ENCODE measurements at places on chromosomes 6 and 20.

DNA sequence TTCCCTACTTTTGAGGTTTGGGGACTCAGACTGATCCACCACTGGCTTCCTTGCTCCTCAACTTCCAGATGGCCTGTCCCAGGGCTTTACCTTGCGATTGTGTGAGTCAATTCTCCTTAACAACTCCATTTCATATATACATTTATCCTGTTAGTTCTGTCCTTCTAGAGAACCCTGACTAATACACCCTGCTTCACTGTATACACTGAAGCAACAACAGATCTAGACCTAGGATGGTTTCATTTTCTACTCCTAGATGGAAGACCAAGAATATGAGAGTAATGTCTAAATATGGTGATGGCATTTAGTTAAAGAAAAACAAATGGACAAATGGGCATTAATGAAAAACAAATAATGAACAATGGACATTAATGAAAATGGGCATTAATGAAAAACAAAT lies 225.6 kb downstream of the LMBRD1 start:
- DNase-seq: no peak
- H3K27me3 ChIP-seq: no peaks in the 10 kb centered on the region
- H3K4me3 ChIP-seq: no peak overlapping the region
- no peaks in the 10 kb centered on the region for H3K36me3 ChIP-seq
- H3K27ac ChIP-seq: no peak overlapping the region
- H3K4me1 ChIP-seq: no peaks in the 10 kb centered on the region

- no peak for DNase-seq
- no peaks in the 10 kb centered on the region for H3K36me3 ChIP-seq
- H3K27ac ChIP-seq: no peak overlapping the region
- H3K27me3 ChIP-seq: no peaks in the 10 kb centered on the region
These were observed 58.9 kb downstream of the SASH1 start for GRCh38 chr6:148401571-148401970.

- no peaks in the 10 kb centered on the region for H3K4me1 ChIP-seq
- no peak overlapping the region for H3K27ac ChIP-seq
- H3K27me3 ChIP-seq: peaks cover 31% of the 10 kb centered on the region
- H3K4me3 ChIP-seq: no peak overlapping the region
- DNase-seq: peak; percentile 51
These were observed 102.5 kb downstream of the TAF4 start for GRCh38 chr20:61963149-61963548.

DNA sequence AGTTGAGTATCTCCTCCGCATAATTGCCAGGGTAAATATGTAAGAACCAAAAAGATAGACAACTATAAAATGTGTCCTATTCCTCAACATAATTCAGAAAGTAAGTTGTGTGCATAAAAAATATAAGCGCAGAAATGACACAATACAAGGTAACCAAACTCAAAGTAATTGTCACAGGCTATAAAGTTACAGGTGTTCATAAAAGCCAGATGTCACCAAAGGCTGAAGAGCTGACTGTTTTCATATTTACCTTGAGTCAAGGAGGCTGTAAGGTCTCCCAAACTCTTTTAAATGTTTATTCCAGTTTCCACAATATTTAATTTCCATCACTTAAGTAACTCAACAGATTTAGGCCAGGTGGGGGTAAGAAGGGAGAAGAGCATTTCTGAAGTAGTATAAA lies 192.2 kb upstream of the MARCKS start:
- DNase-seq: no peak
- no peaks in the 10 kb centered on the region for H3K27me3 ChIP-seq
- peaks cover 21% of the 10 kb centered on the region for H3K4me1 ChIP-seq
- no peaks in the 10 kb centered on the region for H3K36me3 ChIP-seq
- H3K4me3 ChIP-seq: no peak overlapping the region

DNA sequence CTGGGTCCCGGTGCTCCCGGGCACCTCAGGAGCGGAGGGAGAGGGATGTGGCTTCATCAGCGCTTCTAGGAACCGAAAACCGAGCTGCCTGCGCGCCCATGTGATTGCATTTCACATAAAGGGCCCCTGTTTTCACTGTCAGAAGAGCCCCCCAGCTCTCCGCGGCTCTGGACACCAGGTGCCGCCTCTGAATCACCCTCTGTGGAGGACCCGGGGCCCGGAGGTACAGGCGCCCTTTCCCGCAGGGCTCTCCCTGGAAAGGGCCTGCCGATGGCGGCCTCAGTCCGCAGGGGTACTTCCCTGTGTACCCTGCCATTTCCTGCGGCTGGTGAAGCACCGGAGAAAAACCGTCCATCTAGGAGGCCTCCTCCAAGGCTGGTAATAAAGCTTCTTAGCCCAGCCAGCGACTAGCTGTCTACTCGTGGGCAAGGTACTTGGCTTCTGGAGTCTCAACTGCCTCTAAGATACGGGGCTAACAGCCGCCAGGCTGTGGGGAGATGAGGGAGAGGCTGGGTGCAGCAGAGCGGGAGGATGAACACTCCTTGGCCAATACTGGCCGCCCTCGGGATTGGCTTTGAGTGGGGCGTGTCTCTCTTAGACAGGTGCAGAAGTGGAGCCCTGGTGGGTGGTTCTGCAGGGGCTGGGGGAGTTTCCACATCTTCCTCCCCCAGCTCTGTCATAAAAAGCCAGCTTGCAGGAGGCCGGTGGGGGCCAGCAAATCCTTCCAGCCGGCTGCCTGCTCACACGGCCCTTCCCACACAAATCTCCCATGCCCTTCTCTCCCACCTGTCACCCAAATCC lies 1.6 kb downstream of the PPP1R16B start:
- H3K27ac ChIP-seq: peak overlapping the region; percentile 98
- H3K27me3 ChIP-seq: peaks cover 26% of the 10 kb centered on the region
- peak; percentile 83 for DNase-seq

DNA sequence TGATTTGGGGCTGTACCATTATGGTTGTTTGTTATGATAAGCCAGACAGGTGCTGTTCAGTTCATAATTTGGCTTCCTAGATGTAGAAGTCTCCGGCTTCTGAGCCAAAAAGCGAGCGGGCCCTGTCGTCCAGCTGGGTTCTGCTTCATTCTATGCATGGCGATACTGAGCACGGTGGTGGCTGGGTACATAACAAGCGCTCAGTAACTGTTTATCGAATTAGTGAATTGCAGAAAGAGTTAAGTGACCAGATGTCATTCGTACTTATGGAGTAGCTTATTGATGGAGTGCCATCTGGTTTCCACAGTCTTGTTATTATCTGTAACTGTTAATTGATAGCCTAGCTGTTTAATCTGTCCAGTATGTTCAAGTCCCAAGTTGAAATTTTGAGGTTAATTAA lies 85.0 kb downstream of the DTD1 start:
- H3K27me3 ChIP-seq: no peaks in the 10 kb centered on the region
- H3K27ac ChIP-seq: no peak overlapping the region
- DNase-seq: no peak
- H3K4me3 ChIP-seq: no peak overlapping the region
- no peaks in the 10 kb centered on the region for H3K4me1 ChIP-seq

GRCh38 chr6:22468256-22468965 lies 101.0 kb upstream of the HDGFL1 start:
- H3K4me1 ChIP-seq: peaks cover 3% of the 10 kb centered on the region
- H3K27me3 ChIP-seq: no peaks in the 10 kb centered on the region
- no peak for DNase-seq

DNA sequence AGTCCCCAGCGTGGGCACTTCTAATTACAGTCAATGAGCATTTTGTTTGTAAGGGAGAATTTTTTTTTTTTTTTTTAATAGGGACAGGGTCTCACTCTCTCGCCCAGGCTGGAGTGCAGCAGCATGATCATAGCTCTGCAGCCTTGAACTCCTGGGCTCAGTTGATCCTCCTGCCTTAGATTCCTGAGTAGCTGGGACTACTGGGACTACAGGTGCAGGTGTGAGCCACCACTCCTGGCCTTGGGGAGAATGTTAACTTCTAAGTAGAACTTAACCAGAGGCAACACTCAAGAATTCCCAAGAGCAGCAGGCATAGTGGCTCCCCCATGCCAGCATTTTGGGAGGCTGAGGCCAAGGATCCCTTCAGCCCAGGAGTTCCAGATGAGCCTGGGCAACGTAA lies 52.9 kb upstream of the ZNF217 start:
- no peak overlapping the region for H3K4me3 ChIP-seq
- H3K27me3 ChIP-seq: no peaks in the 10 kb centered on the region
- H3K36me3 ChIP-seq: no peaks in the 10 kb centered on the region
- no peak for DNase-seq
- no peak overlapping the region for H3K27ac ChIP-seq

- H3K36me3 ChIP-seq: no peaks in the 10 kb centered on the region
- H3K4me1 ChIP-seq: no peaks in the 10 kb centered on the region
- H3K4me3 ChIP-seq: no peak overlapping the region
- no peaks in the 10 kb centered on the region for H3K27me3 ChIP-seq
- DNase-seq: no peak
These were observed 29.2 kb upstream of the SSR1 start for GRCh38 chr6:7341989-7342742.

GRCh38 chr6:29628419-29629281 lies 4.3 kb downstream of the GABBR1 start:
- H3K4me1 ChIP-seq: peaks cover 81% of the 10 kb centered on the region
- H3K27ac ChIP-seq: peak overlapping the region; percentile 81
- H3K4me3 ChIP-seq: peak overlapping the region; percentile 60
- H3K36me3 ChIP-seq: no peaks in the 10 kb centered on the region
- H3K27me3 ChIP-seq: no peaks in the 10 kb centered on the region
- DNase-seq: peak; percentile 90

GRCh38 chr6:42401613-42401951 lies 50.1 kb downstream of the TRERF1 start:
- no peaks in the 10 kb centered on the region for H3K27me3 ChIP-seq
- DNase-seq: no peak
- H3K4me3 ChIP-seq: no peak overlapping the region
- peaks cover 51% of the 10 kb centered on the region for H3K4me1 ChIP-seq
- no peak overlapping the region for H3K27ac ChIP-seq
- no peaks in the 10 kb centered on the region for H3K36me3 ChIP-seq

DNA sequence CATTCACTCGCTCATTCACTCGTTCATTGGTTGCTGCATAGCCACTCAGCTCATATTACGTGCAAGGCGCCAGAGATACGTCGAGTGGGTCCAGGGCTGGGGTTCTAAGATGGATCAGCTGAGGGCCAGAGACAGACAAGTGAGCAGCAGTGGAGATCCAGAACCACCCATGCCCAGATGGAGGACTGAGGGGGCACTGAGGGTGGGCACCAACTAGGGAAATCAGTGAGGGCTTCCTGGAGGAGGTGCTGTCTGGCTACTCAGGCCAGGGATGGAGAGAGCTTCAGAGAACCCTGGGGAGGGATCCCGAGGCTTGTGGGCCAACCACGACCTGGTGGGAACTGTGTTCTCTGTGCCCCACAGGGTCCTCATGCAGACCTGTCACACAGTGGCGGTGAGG lies 364 bp upstream of the SPDEF start:
- no peaks in the 10 kb centered on the region for H3K27me3 ChIP-seq
- no peaks in the 10 kb centered on the region for H3K36me3 ChIP-seq
- no peaks in the 10 kb centered on the region for H3K4me1 ChIP-seq
- H3K27ac ChIP-seq: no peak overlapping the region
- no peak overlapping the region for H3K4me3 ChIP-seq

GRCh38 chr6:111540681-111541025 lies 57.6 kb upstream of the REV3L start:
- peaks cover 7% of the 10 kb centered on the region for H3K4me1 ChIP-seq
- no peak overlapping the region for H3K27ac ChIP-seq
- H3K4me3 ChIP-seq: no peak overlapping the region
- H3K36me3 ChIP-seq: no peaks in the 10 kb centered on the region

DNA sequence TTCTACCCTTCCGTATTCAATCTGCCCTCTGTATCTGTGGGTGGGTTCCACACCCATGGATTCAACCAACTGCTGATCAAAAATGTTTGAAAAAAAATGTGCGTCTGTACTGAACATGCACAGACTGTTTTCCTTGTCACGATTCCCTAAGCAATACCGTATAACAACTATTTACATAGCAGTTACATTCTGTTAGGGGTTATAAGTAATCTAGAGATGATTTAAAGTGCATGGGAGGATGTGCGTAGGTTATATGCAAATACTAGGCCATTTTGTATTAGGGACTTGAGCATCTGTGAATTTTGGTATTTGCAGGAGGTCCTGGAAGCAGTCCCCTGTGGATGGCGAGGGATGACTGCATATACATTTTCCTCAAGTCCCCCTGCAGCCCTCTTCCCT lies 486.9 kb downstream of the PREX1 start:
- no peak overlapping the region for H3K27ac ChIP-seq
- no peak overlapping the region for H3K4me3 ChIP-seq
- no peak for DNase-seq
- H3K27me3 ChIP-seq: peaks cover 7% of the 10 kb centered on the region

DNA sequence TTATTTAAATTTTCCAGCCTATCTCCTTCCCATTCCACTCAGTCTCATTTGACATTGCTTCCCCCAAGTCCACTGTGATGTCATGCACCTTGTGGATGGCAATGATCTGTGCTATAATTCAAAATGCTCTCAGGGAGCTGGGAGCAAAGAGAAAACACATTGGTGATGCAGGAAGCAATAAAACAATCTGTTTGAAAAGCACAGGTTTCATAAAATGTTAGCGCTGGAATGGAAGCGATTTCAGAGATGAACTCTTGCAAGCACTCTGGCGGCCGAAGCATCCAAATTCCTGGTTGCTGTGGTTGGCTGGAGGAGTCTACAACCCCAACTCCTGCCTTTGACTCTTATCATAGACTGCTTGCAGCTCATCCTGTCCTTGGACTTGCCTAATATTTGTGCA lies 167.0 kb downstream of the GMPR start:
- H3K4me1 ChIP-seq: peaks cover 79% of the 10 kb centered on the region
- no peak overlapping the region for H3K27ac ChIP-seq
- no peak overlapping the region for H3K4me3 ChIP-seq
- no peaks in the 10 kb centered on the region for H3K27me3 ChIP-seq
- no peaks in the 10 kb centered on the region for H3K36me3 ChIP-seq

DNA sequence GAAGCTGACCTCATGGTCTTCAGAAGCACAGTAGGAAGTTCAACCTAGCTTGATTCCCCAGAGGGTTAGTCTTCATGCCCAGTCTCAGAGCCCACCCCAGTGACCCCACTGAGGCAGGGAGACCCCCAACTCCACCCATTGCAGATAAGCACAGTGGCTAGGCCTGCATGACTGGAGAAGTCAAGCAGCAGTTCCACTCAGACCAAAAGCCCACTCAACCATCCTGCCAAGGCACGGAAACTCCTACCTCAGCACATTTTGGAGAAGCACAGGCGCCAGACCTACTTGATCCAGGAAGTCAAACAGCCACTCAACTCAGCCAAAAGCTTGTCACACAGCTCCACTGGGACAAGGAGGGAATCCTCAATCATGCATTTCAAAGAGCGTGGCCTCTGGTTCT lies 78.4 kb upstream of the HTR1E start:
- H3K4me3 ChIP-seq: no peak overlapping the region
- H3K4me1 ChIP-seq: no peaks in the 10 kb centered on the region
- H3K27ac ChIP-seq: no peak overlapping the region
- DNase-seq: no peak

GRCh38 chr6:157066781-157067491 lies 256.4 kb downstream of the TMEM242 start:
- H3K36me3 ChIP-seq: no peaks in the 10 kb centered on the region
- H3K27me3 ChIP-seq: no peaks in the 10 kb centered on the region
- no peak overlapping the region for H3K4me3 ChIP-seq
- no peak for DNase-seq

Data from spleen (tissue), 13 donors.